ENCODE measurements at places on chromosomes 16 and 17. TPM values are rescaled to one million over a fixed set of nuclear protein-coding genes. Genes with fewer than 3 reads are reported as not detected.

DNA sequence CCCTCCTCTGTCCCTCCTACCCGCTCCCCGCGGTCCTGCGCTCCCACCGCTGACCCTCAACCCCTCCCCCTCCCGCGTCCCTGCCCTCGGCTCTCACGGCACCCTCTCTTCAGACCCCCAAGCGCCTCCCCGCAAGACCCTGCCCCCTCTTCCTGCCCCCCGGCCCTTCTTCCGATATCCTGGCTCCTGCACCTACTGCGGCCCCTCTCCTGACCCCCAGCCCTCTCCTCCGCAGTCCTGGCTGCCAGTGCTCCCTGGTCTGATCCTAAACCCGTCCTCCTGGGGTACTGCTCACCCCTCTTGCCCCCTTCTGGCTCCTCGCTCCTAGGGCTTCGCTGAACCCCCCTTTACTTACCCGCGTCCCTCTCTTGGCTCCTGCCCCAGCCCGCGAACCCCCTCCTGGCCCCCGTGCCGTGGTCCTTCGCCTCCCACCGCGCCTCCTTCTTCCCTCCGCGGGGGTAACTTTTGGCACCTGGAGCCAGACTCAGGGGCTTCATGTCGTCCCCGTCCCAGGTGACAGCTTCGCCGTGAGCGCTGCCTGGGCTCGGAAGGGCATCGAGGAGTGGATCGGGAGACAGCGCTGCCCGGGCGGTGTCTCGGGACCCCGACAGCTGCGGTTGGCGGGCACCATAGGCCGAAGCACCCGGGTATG, 839 bp downstream of the NKD1 start:
- H3K4me3 ChIP-seq, result peak overlapping the region; percentile 63
- peaks cover 2% of the 10 kb centered on the region for H3K36me3 ChIP-seq
- no peak for DNase-seq
- no peak overlapping the region for H3K27ac ChIP-seq
- H3K27me3 ChIP-seq, result peaks cover 59% of the 10 kb centered on the region

DNA sequence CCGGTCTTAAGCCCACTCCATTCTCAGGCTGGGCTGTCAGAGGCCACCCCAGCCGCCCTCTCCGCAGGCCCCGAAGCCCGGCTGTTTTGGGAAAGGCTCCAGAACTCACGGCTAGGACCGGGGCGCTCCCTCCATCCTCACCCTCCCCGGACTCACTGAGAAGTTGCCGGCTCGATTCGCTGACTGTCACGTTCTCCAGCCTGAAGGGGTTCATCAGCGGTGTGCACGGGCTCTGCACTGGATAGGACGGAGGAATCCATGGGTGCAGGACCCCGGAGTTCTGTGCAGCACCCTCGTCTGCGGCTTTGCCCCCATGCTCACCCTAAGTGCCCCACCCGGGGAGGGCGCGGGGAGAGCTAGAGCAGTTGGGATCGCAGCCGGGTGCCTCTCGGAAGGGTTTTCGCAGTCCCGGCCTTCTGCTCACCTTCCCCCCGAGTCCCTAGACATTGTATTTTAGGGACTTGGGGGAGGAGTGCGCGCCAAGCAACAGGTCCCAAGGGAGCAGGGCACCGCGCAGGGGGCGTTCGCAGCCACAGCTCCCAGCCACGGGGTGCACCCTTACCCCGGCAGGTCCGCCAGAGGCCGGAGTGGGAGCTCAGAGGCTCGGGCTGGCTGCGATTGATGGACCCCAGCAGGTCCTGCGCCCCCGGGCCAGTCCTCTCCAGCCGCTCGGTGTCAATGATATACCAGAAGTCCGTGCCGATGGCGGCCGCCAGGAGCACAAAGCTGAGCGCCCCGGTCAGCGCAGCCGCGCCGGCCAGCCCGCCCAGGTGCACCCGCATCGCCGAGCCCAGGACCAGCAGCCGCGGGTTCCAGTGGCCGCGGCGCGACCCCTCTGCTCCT, 1.0 kb downstream of the TMEM114 start:
- no peaks in the 10 kb centered on the region for H3K4me1 ChIP-seq
- peaks cover 2% of the 10 kb centered on the region for H3K36me3 ChIP-seq
- H3K4me3 ChIP-seq, result no peak overlapping the region
- H3K27ac ChIP-seq, result no peak overlapping the region

GRCh38 chr17:80023481-80024205, 12.0 kb downstream of the TBC1D16 start:
- H3K4me3 ChIP-seq, result no peak overlapping the region
- no peaks in the 10 kb centered on the region for H3K36me3 ChIP-seq
- H3K4me1 ChIP-seq, result no peaks in the 10 kb centered on the region
- DNase-seq, result no peak
- no peak overlapping the region for H3K27ac ChIP-seq

DNA sequence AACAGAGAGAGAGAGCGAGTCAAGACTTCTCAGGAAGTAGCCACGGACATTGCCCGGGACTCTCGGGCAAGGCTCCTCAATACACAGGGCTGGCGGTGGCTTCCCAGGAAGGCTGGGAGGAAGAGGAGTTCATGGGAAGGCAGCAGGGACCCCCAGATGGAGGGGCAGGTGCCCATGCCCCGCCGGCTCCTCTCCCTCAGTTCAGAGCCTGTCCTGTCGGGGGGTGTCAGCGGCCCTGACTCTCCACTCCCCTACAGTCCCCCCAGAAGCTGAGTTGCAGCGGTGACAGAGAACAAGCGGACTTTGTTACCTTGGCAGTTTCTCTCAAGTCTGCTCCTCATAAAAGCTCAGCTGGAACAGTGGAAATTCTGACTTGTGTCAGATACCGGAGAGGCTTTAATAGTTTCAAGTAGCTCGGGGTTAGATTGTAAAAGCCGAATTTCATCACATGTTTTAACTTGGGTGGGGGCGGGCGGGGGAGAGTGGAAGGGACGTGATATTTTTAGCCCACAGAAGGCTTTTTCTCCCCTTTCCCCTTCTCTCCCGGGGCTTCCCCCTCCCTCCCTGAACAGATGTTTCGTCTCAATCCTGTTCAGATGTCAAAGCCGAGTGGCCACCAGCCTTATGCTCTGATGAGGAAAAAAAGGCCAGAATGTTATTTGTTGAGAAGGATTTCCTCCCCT, 65.2 kb downstream of the NKD1 start:
- no peak overlapping the region for H3K4me3 ChIP-seq
- no peak for DNase-seq
- H3K27ac ChIP-seq, result no peak overlapping the region
- peaks cover 19% of the 10 kb centered on the region for H3K4me1 ChIP-seq

GRCh38 chr17:1720856-1721386, 3.6 kb upstream of the WDR81 start:
- H3K4me1 ChIP-seq, result peaks cover 59% of the 10 kb centered on the region
- DNase-seq, result peak; percentile 83
- peaks cover 7% of the 10 kb centered on the region for H3K36me3 ChIP-seq
- peak overlapping the region; percentile 82 for H3K27ac ChIP-seq
- H3K27me3 ChIP-seq, result no peaks in the 10 kb centered on the region

DNA sequence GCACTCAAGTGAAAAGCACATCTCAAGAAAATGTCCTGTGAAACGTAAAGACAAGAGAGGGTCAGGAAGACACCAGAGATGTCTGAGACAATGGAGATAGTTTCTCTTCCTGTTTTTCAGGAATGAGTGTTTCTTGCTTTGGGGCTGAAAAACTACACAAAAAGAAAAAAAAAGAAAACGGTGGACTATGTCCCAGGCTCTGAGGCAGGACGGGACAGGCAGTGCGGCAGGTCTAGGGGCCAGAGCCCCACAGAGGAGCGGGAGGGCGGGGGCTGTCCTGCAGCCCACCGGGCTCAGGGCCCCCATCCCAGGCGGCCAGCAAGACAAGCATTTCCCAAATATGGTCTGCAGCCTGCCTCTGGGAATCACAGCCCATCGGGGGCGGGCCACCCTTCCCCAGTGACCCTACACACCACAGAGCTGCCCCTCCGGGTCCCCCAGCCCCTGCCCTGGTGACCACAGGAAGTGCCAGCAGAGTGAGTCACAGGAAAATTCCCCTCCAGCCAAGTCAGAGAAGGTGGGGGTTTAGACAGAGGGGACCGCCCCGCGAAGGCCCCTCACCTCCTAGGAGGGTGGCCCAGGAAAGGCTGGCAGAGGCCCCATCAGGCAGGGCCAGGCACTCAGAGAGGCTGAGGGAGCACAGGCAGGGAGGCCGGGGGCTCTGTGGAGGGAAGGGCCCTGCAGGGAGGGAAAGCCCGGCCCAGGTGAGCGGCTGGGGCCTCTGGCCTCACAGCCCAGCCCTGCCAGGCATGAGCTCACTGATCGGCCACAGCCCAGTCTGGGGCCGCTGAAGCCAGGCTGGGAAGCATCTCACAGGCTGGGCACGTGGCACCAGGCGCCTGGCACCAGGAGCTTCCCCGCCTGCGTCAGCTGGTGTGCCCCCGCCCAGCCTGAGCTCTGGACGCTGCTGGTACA, 6.3 kb downstream of the BCAR1 start:
- DNase-seq, result no peak
- H3K4me3 ChIP-seq, result no peak overlapping the region
- peaks cover 3% of the 10 kb centered on the region for H3K4me1 ChIP-seq
- no peaks in the 10 kb centered on the region for H3K36me3 ChIP-seq

DNA sequence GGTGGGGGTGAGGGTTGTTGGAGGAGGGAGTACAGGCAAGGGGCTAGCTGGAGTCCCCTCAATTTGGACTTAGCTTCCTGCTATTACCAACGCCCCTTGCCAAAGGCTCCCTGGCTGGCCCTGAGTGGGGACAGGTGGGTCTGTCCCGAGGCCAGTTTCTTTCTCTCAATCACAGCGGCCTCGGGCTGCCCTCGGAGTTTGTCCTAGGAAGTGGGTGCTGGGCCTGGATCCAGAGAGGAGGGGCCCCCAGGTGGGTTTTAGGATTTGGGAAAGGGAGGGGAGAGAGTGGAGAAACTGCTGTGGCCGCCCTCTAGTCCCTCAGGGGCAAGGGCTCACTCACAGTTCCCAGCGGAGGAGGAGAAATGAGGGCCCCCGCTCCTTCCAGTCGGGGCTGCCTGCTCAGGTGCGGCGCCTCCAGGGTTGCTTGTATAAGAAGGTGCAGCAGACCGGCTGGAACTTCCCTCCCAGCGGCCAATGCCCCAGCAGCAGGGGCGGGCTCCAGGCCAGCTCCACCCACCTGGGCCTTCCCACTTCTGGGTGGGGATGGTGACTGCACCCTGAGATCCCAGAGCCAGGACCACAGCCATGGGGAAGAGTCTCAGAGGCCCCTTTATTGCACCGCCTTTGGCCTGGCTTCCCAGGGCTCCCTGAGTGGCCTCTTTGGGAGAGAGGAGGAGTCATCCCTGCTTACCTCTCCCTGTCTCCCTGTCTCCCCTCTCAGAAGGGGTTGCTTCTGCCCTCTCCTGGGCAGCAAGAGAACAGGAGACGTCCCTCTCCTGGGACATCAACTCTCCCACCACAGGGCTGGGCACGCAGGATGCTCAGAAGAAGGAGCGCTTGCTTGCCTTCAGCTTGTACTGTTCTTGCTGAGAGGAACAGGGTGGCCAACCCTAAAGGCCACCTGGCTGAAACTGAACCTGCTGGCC, 112.0 kb upstream of the SMURF2 start:
- no peak overlapping the region for H3K4me3 ChIP-seq
- H3K27me3 ChIP-seq, result peaks cover 13% of the 10 kb centered on the region
- H3K4me1 ChIP-seq, result peaks cover 19% of the 10 kb centered on the region
- peaks cover 16% of the 10 kb centered on the region for H3K36me3 ChIP-seq
- no peak for DNase-seq

- no peak for DNase-seq
- H3K36me3 ChIP-seq, result peaks cover 4% of the 10 kb centered on the region
- no peak overlapping the region for H3K27ac ChIP-seq
- H3K27me3 ChIP-seq, result no peaks in the 10 kb centered on the region
Observed at GRCh38 chr17:59345476-59345875, 14.0 kb downstream of the YPEL2 start.

- H3K27me3 ChIP-seq, result peaks cover 76% of the 10 kb centered on the region
- H3K4me1 ChIP-seq, result no peaks in the 10 kb centered on the region
- no peaks in the 10 kb centered on the region for H3K36me3 ChIP-seq
- H3K27ac ChIP-seq, result no peak overlapping the region
- no peak overlapping the region for H3K4me3 ChIP-seq
Observed at GRCh38 chr16:55328611-55329569, 4.9 kb downstream of the IRX6 start.

DNA sequence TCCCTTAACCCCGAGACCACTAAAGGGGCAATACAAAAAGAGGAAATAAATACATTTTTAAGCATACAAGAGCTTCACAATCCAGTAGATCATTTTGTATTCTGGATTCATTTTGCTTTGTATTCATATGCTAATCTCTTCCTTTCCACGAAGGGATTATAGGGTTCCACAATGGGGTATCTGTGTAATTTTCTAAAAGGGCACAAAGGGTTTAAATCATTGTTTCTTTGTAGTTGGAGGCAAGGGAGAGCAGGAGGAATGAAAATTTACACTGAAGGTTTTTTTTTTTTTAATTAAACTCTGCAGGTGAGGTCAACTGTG, 592 bp upstream of the NUFIP2 start:
- peaks cover 26% of the 10 kb centered on the region for H3K4me1 ChIP-seq
- H3K27me3 ChIP-seq, result no peaks in the 10 kb centered on the region
- H3K27ac ChIP-seq, result peak overlapping the region; percentile 99
- DNase-seq, result no peak

- peak overlapping the region; percentile 100 for H3K4me3 ChIP-seq
- no peaks in the 10 kb centered on the region for H3K27me3 ChIP-seq
- peak overlapping the region; percentile 99 for H3K27ac ChIP-seq
- peaks cover 37% of the 10 kb centered on the region for H3K4me1 ChIP-seq
- DNase-seq, result peak; percentile 36
- peaks cover 24% of the 10 kb centered on the region for H3K36me3 ChIP-seq
Observed at GRCh38 chr17:44187131-44187899, 543 bp downstream of the TMUB2 start.

- no peaks in the 10 kb centered on the region for H3K27me3 ChIP-seq
- H3K36me3 ChIP-seq, result peaks cover 72% of the 10 kb centered on the region
- no peak for DNase-seq
- H3K4me3 ChIP-seq, result no peak overlapping the region
- H3K27ac ChIP-seq, result peak overlapping the region; percentile 71
Observed at GRCh38 chr16:22353191-22353919, 21.1 kb downstream of the CDR2 start.

- H3K27me3 ChIP-seq, result no peaks in the 10 kb centered on the region
- H3K4me3 ChIP-seq, result peak overlapping the region; percentile 89
- peak overlapping the region; percentile 98 for H3K27ac ChIP-seq
- peaks cover 43% of the 10 kb centered on the region for H3K4me1 ChIP-seq
- no peak for DNase-seq
Observed at GRCh38 chr17:63843910-63844677, 1.6 kb upstream of the SMARCD2 start.

DNA sequence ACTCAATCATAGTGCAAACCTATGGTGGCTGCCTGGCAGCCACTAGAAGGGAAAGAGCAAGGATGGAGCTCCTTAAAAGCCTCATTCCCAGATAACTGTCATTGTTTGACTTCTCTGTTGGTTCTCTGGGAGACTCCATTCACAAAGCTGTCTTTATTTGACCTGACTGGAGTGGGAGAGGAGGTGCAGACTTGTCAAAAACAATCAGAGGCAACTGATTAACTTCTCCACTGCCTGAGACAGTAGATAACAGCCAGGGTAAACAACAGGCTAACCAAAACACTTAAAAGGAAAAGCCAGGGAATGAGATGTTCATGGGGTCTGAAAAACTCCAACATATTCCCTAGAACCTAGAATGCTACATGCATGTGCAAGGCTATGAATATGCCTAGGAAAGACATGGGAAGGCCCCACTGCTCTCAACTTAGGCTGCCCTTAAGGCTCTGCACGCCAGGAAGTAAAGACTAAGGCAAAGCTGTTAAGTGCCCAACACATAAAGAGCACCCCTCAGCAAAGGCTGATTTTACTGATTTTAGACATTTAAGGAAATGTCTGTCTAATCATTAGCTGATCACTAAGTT, 82.0 kb downstream of the TTC19 start:
- peaks cover 73% of the 10 kb centered on the region for H3K36me3 ChIP-seq
- H3K4me3 ChIP-seq, result no peak overlapping the region
- H3K27ac ChIP-seq, result no peak overlapping the region
- H3K27me3 ChIP-seq, result no peaks in the 10 kb centered on the region
- peaks cover 7% of the 10 kb centered on the region for H3K4me1 ChIP-seq

CALB2 gene
- not detected for total RNA-seq

KRTAP4-4 gene
- not detected for total RNA-seq

TLCD2 gene
- total RNA-seq, result 0.07 TPM

RASD1 gene
- 0.42 TPM for total RNA-seq

All from activated CD4-positive, alpha-beta T cell treated with anti-CD3 and anti-CD28 coated beads, Interleukin-2, amount 10 ng/mL, durations not matched to agents 7 days and 5 days (primary cell).